Gastrocnemius medialis (tissue), 4 donors: ENCODE measurements at places on chromosomes 3 and 15.
A peak's percentile ranks its signal among the peaks of the same experiment; 100 is the strongest.

DNA sequence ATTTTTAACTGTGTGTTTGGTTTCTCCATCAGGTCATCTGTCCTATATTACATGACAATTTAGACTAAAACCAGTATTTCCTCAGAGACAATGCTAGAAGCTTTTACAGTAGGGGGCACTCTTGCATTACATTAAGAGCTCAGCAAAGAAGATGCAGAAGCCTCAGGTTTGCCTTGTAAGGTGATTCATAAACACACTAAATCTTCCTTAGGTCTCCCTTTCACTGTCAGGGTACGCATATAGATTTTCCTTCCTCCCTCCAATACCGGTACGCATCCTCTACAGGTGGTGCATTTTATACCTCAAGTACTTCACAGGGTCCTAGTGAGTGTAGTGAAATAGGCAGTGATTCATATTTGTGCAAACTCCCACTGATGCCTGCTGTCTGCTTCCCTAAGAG, 46.5 kb downstream of the CD86 start:
- DNase-seq: no peak

GRCh38 chr3:102085431-102086176, 236.3 kb downstream of the NFKBIZ start:
- DNase-seq: no peak

GRCh38 chr15:80578206-80578595, 116.9 kb upstream of the ABHD17C start:
- no peak for DNase-seq

GRCh38 chr3:4950351-4950784, 28.9 kb upstream of the BHLHE40 start:
- DNase-seq: peak; percentile 25

- DNase-seq: no peak
Observed at GRCh38 chr15:85976986-85977385, 102.7 kb upstream of the AGBL1 start.

- no peak for DNase-seq
Observed at GRCh38 chr3:196327405-196327804, 9.4 kb upstream of the DYNLT2B start.

- no peak for DNase-seq
Observed at GRCh38 chr3:137041251-137041650, 83.5 kb downstream of the IL20RB start.

DNA sequence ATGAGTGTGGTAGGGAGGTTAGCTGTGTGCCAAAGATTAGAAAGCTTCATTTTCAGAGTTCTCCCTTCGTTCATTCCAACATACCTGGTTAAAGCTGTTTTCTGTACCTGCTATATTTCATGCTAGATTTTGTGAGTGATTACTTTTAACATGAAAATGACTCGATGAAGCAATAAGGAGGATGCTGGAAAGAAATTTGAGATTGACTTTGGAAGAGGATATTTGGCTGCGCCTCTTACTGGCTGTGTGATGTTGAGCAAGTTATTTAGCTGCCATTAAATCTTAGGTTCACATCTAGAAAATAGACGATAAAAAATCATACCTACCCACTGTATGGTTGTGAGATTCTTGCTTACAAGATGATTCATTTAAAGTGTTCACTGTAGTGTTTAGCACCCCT, 288.7 kb downstream of the ZIC4 start:
- DNase-seq: no peak

DNA sequence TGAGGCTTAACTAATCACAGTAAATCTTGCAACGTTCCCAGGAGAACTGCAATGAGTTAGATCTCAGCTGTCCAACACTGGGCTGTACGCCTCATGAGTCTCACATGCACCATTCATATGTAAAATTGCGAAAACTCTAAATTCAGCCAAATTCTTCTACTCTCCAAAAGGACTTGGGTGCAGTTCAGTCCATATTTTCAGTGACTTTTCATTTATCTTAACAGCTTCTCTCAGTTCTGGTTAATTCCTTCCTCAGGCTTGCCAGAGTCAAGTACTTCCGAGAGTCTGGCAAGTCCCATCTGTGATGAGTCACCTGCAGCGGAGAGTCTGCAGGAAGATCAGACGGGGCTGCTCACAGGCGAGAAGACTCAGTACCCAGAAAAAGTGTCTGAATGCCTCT, 11.5 kb downstream of the CCDC80 start:
- DNase-seq: peak; percentile 69

GRCh38 chr15:101652786-101653430, 727 bp upstream of the TM2D3 start:
- no peak for DNase-seq

- no peak for DNase-seq
Observed at GRCh38 chr3:4900298-4900697, 78.9 kb upstream of the BHLHE40 start.

- DNase-seq: no peak
Observed at GRCh38 chr3:152319831-152320617, 51.3 kb downstream of the MBNL1 start.

- peak; percentile 52 for DNase-seq
Observed at GRCh38 chr15:57611938-57612337, 20.2 kb downstream of the MYZAP start.

DNA sequence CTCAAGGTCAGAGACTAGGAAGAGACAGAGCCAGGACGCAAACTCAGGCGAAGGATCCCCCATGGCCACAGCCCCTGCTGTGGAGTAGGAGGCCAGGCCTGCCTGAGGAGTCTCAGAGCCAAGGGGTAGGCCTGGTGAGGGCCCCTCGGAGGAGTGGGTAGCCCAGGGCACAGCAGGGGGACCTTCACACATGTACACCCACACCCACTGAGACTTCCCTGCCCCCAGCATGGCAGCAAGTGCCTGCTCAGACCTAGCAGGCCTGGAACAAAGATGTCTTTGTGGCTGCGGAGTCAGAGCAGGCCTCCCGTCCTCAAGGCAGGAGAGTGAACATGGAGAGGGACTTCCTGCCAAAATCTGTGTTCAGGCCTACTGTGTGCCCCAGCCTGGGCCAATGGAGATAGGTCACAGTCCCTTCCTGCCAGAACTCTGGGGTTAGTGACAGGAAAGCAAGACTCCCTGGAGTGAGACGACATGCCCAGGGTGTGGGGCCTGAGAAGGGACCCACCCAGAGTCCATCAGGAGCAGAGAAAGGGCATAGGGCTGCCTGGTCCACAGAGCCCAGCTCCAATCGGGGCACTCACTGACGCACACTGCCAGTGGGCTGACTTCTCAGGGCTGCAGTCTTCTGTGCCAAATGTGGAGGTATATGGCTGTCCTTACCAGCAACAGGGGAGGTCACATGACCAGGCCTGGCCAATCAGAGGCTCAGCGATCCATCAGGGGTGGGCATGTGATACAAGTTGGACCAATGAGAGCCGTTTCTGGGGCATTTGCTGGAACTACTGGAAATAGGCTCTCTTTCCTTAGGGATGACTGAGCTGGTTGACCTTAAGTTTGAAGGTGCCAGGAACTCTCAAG, 2.3 kb downstream of the GRIP2 start:
- peak; percentile 61 for DNase-seq

GRCh38 chr15:94546808-94547207, 315.4 kb downstream of the MCTP2 start:
- DNase-seq: no peak
